ENCODE measurements at places on chromosomes 7 and 10.

- DNase-seq: no peak
These were observed 410.6 kb downstream of the KCNMA1 start for GRCh38 chr10:77226853-77227565.

- DNase-seq: no peak
These were observed 533 bp upstream of the DMTF1 start for GRCh38 chr7:87151729-87152111.

DNA sequence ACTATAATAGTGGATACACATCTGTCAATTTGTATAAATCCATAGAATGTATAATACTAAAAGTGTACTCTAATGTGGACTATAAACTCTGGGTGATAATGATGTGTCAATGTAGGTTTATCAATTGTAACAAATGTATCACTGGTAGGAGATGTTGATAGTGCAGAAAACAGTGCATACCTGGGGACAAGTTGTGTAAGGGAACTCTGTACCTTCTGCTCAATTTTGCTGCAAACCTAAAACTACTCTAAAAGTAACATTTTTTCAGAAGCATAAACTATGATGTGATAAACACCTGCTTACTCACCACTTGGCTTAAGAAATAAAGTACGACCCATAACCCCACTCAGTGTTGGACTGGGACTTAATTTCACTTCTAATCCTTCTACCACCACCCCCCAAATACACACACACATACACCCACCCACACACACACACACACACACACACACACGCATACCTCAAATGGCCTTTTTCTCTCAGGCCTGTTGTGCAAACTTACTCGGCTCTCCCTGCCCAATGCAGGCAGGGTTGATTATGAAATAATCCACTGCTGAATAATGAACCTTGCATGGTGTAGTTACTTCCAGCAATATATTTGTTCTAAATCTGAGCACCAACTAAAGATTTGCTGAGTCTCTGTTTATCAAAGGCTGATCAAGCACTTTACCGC lies 154.1 kb upstream of the KMT2E start:
- no peak for DNase-seq

DNA sequence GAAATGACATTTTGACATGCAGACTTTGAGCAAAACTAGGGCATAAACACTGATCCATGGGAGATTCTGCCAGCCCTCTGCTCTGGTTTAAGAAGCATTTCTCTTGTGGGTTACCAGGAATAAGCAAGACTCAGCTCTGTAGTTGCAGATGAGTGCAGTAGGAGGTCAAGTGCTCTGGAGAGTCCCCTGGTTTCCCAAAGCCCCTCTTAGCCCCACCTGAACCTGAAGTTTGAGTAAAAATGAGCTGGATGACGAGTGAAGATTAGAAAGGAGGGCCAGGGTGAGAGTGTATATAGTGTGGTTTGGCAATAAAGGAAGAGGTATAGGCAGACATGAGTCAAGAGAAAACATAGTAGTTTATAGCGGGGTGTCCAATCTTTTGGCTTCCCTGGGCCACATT lies 220.3 kb downstream of the ARL4A start:
- no peak for DNase-seq

DNA sequence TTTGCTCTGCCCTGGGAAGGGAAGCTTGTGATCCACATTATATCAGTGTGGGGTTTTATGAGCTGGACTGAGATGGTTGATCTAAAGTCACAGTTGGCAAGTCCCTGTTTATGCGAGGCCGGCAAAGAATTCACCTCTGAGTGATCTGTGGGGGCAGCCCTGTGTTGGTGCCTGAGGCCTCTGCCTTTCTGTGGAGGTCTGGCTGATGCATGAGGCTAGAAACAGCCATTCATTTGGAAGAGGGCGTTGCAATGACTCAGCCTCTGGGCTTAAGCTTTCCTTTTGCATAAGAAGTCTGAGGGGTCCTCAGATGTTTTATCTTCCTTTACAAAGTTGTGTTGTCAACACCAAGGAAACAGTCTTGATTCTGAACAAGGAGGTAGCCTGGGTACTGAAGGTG lies 126.9 kb downstream of the MGMT start:
- DNase-seq: no peak
